ENCODE measurements at places on chromosomes 2 and 18.

GRCh38 chr18:43236921-43237320, 40.4 kb downstream of the SYT4 start:
- DNase-seq, result no peak

DNA sequence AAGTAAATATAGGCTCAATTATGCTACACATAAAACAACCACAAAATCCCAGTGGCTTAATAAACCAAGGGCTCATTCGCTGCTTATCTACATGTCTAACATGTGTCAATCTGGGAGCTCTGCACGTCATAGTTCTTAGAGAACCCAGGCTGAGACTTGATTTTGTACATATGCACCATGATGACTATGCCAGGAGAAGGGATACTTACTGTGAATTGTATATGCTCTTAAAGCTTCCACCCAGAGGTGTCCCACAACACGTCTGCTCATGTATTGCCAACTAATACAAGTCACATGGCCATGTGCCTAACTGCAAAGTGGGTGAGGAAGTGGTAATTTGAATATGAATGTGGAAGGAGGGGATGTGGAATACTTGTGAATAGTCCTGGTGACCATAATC, 262.1 kb downstream of the CPS1 start:
- no peak for DNase-seq

GRCh38 chr18:79641722-79642497, 37.7 kb upstream of the CTDP1 start:
- DNase-seq, result no peak

- no peak for DNase-seq
Measured at GRCh38 chr2:137291836-137292570, 526.7 kb downstream of the THSD7B start.

DNA sequence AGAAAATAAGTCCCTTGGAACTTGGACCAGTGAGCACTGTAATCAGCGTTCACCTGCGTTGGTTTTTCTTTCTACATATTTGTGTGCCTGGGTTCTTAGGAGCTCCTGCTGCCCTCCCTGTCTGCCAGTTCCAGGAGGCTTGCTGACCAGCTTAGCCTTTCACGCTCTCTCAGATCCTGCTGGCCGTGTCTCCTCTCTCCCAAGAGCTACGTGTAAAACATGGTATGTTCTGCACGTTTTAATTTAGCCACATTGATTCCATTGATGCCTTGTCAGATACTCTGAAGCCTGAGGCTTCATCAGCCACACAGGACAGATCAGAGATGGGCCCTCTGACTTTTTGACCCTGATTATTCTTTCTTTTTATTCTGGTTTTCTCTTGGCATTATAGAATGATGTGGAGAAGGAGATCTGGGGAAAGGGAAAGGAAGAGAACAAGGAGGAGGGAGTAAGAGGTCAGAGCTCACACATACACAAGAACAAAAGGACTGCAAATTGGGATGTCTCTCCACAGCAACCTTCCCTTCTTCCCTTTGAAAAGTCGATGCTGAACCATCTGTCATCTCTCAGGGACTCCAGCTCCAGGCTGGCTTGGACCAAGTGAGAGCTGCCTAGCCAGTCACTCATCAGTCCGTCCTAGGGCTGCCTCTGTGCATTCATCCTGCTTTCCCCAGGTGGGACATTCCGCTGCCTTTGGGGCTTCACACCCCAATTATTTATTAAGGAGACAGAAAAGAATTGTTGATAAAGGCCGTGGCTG, 152.8 kb downstream of the PIK3C3 start:
- no peak for DNase-seq

DNA sequence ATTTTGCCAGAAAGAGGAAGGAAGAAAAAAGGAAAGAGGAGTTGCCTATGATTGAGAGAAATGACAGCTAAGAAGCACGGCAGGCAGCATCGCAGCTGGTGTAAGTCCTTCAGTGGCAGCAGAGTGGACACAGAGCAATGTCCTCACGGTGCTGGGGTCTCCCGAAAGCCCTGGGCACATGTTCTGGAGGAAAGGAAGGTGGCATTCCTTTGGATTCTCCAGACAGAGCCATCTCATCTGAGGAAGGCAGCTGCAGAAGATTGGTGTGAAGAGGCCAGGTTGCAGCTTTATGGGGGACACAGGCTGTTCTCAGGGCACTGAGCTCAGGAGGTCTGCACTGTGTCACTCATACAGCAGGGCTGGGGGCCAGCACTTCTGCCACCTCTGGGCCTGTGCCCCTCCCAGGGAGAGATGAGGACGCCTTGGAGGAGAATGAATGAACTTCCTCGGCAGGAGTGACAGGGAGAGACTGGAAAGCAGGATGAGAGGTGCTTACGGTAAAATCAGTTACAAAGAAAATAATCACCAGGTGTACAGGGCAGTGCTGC, 252.0 kb upstream of the MYT1L start:
- no peak for DNase-seq

DNA sequence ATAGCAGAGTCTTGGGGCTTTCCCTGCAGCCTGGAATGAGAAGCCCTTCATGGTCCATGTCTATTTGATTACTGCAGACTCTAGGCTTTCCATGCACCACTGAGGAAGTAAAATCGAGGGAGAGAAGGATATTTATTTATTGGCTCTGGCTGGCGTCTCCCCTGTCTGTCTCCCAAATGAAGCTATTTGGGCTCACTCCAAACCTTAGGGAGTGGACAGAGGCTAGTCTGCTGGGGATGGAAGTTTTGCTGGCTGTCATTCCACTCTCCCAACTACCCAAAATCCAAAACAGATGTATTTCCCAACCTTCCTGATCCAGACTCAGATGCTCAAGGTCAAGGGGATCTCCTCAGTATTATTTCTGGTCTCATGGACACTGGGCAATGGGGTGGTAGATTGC, 33.7 kb downstream of the TMEM17 start:
- DNase-seq, result no peak

DNA sequence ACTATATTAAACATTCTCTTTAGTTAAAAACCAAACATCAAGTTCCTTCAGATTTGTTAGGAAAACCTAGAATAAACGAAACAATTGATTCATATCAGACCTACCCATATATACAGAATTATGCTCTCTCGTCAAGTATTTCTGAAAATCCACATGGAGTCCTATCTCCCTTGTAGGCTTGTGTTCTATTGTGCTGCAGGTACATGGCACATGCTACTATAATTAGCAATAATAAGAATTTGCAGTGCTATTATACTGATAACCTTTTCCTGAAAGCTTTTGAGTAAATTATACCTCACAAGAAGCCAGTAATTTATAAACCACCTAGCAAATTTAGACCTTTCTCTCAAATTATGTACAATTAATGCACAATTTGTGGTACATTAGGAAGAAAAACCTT, 158.6 kb upstream of the STK17B start:
- DNase-seq, result no peak

GRCh38 chr2:61922714-61923113, 17.2 kb downstream of the COMMD1 start:
- DNase-seq, result no peak

- no peak for DNase-seq
Measured at GRCh38 chr2:219514196-219514761, at the start of gene ASIC4. ASIC4 (plus strand) TSS chr2:219514482; CDS start chr2:219514725, 243 bp downstream.

GRCh38 chr18:2400701-2401196, 170.6 kb downstream of the METTL4 start:
- no peak for DNase-seq

DNA sequence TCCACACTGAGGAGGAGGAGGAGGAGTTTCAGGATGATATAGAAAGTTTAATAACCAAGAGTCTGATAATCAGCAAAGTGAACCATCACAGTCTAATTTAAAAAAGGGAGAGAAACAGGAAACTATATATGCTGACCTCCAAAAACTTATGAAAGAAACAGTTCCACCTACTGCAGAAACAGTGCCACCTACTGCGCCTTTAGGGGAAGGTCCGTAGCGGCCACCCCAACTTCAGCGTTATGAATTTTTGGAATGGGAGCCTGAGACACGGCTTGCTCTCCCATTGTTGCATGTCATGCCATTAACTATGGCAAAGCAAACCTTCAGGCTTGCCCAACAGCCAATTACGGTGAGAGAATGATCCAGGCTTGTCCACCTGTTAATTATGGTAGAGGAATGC, 1719.2 kb upstream of the LRRTM1 start:
- no peak for DNase-seq

- no peak for DNase-seq
Measured at GRCh38 chr2:102771114-102771513, 9.3 kb downstream of the TMEM182 start.

- DNase-seq, result no peak
Measured at GRCh38 chr18:8987241-8987640, 115.3 kb upstream of the NDUFV2 start.

GRCh38 chr18:7562491-7562890, 4.6 kb upstream of the PTPRM start:
- DNase-seq, result no peak

- DNase-seq, result no peak
Measured at GRCh38 chr2:48197618-48198017, 291.3 kb upstream of the FBXO11 start.

GRCh38 chr18:6917072-6917471, 187.6 kb downstream of the ARHGAP28 start:
- DNase-seq, result no peak

GRCh38 chr2:10597956-10598355, 91.8 kb downstream of the NOL10 start:
- no peak for DNase-seq

All from stimulated activated CD8-positive, alpha-beta memory T cell treated with anti-CD3 and anti-CD28 coated beads, Interleukin-4, amount 100 ng/mL, for 1 hour (primary cell).